ENCODE measurements at places on chromosomes 4 and X.

DNA sequence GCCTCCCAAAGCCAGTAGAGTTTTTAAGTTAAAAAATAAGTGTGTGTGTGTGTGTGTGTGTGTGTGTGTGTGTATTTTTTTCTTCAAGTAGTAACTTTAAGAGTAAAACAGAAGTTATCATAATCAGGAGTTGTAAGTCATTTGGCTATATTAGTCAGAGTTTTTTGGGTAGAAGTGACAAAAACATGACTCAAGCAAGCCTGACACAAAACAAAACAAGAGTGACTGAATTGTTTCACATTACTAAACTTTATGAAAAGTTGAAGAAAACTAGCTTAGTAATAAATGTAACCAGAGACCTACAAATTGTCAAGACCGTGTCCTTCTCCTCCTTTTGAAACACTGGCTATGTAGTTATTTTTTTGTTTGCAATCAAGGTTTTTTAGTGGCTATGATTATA, 738.0 kb upstream of the PITX2 start:
- no peaks in the 10 kb centered on the region for H3K36me3 ChIP-seq
- no peak overlapping the region for H3K27ac ChIP-seq
- H3K4me1 ChIP-seq: no peaks in the 10 kb centered on the region
- H3K27me3 ChIP-seq: no peaks in the 10 kb centered on the region

DNA sequence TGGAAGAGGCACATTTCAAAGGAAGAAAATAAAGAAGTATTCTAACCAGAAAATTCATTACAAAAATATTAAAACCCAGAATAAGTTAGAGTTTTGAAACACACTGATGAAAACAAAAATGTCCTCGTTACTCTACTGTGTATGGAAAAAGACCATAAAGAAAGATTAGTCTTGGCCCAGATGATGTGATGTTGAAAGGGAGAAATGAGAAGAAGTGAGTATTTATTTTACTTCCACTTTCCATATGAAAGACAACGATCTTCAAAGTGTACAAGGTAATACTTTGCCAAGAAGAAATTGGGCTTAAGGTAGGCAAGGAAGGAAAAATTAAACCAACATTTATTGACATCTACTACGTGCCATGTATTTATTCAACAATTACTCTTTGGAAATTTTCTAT, 48.6 kb upstream of the EMCN start:
- no peaks in the 10 kb centered on the region for H3K27me3 ChIP-seq
- no peaks in the 10 kb centered on the region for H3K4me1 ChIP-seq
- DNase-seq: no peak
- H3K27ac ChIP-seq: no peak overlapping the region
- H3K36me3 ChIP-seq: no peaks in the 10 kb centered on the region

- no peak overlapping the region for H3K4me3 ChIP-seq
- no peaks in the 10 kb centered on the region for H3K4me1 ChIP-seq
- H3K36me3 ChIP-seq: no peaks in the 10 kb centered on the region
- no peak for DNase-seq
- no peak overlapping the region for H3K27ac ChIP-seq
These were observed 344.5 kb upstream of the NOCT start for GRCh38 chr4:138671106-138671505.

- H3K4me3 ChIP-seq: no peak overlapping the region
- no peaks in the 10 kb centered on the region for H3K27me3 ChIP-seq
- H3K4me1 ChIP-seq: peaks cover 28% of the 10 kb centered on the region
- no peaks in the 10 kb centered on the region for H3K36me3 ChIP-seq
These were observed 195.9 kb downstream of the MGST2 start for GRCh38 chr4:139861471-139861870.

DNA sequence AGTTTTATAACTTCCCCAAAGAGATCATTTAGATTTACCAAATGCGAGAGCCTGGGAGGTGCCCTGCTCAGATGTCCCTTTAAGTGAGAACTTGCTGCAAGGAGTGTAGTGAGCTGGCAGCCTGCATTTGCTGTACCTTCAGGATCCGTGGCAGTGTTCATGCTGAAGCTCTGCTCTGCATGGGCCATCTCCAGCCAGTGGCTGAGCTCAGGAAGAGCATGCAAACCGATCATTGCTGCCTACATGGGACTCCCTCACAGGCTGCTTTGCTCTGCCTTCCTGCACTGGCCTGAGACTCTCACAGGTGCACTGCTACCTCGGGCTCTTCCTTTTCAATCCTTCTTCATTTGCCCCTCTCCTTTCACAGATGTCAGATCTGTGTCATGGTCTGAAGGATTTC, 152.0 kb upstream of the SFRP2 start:
- no peaks in the 10 kb centered on the region for H3K27me3 ChIP-seq
- no peak overlapping the region for H3K4me3 ChIP-seq
- no peak overlapping the region for H3K27ac ChIP-seq
- no peak for DNase-seq
- H3K4me1 ChIP-seq: no peaks in the 10 kb centered on the region
